ENCODE measurements at places on chromosomes 1 and 21.

- peak; percentile 18 for DNase-seq
Observed at GRCh38 chr1:245501633-245502032, 346.8 kb downstream of the KIF26B start.

DNA sequence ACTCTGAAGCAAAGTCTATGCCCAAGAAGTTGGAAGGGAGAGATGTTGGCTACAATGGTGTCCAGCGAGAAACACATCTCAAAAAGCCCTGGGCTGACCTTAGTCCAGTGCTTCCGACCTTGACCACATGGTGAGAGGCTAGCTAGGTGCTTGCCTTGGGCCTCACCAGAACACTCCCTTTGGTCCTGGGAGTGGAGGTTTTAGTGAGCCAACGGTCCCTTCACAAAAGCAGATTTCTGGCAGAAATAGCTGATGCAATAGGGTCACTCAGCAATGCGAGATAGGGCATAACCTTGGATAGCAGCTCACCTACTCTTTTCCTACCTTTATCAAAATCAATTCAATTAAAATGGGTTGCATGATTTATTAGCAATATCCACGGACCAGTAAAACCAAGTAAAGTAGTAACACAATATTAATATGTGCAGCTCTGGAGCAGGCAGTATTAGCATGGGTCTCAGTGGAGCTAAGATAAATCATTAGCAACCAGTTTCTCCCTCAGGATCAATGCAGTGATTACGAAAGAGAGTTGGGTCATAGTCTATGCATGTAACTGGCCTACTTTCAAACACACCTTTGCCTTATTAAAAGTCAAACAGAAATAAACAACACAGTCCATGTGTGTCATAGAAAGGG lies 1.9 kb downstream of the SLC30A10 start:
- DNase-seq: no peak

DNA sequence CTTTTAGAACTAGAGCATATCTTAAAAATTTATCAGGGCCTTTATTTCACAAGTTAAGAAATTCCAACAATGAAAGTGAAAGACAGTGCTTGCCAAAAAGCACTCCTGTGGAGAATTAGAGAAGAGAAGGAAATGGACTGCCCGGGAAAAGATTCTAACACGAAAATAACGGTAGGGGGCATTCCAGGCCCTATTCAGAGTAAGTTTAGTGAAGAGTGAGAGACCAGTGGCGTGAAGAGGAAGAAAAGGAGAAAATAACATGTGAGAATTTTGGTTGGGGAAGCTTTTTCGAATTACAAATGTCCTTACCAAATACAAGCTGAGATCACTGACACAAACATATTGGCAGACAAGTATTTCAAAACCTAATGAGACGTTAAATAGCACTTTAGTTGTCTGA lies 38.4 kb upstream of the RBM34 start:
- peak; percentile 15 for DNase-seq

GRCh38 chr1:12167493-12168429 lies 970 bp downstream of the TNFRSF1B start:
- no peak for DNase-seq

DNA sequence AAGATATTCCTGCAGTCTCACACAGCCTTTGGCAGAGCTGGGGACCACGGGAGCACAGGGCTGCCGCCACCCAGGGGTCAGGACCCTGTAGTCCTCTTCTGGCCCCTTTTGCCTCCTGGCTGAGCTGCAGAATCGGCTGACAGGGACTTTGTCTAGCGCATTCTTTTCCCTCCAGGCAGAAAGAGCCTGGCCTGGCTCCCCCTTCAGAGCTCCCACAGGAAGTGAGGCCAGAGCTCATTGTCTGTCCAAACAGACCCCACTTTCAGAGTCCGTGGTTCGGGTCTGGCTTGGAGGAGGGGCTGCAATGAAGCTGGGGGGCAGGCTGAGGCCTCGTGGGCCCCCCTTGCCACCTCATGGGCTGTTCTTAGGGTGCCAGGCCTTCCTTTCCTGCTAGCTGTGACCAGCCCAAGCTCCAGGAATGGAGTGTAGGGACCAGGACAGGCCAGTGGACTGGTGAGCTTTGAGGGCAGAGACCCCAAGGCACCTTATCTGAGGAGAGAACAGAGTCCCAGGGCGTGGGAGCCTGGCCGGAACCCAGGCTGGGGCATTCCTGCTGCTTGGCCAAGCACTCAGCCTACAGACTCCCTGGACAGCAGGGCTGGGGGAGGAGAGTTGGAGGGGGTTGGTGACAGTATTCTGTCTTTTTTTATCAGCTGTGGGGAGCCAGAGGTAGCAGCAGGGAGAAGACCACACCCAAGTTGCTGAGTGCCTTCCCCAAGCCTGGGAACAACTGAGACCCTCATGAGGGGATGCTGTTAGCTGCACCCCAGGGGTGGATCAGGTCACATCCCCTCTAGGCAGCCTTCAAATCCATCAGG lies 4.7 kb downstream of the CELSR2 start:
- no peak for DNase-seq

DNA sequence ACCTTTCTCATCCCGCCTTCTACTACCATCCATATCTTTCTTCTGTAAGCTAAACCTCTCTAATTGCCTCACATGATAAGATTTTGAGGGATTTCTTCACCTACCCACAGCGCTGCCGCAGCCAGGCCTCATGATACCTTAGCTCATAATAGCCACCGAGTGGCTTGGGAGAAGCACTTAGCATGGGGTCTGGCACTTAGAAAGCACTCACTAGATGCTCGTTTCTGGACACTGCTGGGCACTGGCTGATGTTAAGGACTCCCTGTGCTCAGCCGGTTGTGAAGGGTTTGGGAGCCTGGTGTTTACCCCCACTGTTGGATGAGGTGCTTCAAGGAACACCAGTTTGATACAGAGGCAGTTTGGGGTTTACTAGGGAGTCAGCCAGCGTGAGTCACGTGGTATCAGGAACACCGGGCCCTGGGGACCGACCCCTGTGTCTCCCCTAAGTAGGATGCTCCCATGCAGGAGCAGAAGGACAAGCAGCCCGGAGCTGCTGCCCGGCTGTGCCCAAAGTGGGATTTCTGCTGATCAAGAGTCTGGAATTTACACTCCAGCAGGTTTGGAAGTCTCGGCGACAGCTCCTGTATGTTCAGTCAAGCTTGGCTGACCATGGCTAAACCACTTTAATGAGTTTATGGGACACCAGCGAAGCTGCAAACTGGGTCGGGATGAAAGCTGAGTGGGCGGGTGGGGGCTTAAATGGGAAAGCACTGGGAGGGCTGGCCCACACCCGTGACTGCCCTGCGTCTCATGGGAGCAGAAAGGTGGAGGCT lies 63.3 kb downstream of the GALNT2 start:
- no peak for DNase-seq

Measured in CD14-positive monocyte (primary cell).